ENCODE measurements at places on chromosomes 7 and 10.

DNA sequence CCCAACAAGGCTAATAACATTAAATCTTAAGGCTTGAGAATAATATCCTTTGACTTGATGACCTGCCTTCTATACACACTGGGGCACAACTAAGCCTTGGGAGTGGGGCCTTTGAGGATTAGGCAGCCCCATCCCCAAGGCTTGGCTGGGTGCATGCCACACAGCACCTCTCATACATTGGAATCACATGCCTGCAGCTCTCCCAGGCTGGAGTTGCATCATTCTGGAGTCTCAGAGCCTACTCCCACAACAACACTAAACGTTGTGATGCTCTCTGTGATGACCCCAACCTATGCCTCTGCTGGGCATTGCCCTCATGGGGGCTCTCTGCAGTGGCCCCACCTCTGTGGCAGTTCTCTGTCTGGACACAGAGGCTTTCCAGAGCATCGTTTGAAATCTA is 31.9 kb upstream of the SGCE start:
- no peak for DNase-seq

DNA sequence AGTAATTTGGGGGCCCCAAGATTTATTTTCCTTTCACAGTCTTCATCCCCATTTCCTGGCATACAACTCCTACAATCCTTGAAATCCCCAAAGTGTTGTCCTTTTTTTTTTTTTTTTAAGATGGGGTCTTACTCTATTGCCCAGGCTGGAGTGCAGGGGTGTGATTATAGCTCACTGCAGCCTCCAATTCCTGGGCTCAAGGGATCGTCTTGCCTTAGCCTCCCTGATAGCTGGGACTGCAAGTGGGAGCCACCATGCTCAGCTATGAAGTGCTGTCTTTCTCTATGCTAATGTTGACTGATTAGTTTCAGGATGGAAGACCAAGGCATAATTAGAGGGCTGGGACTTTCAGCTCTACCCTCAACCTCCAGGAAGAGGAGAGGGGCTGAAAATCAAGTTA is 41.9 kb upstream of the KAT6B start:
- DNase-seq, result no peak

GRCh38 chr10:71604324-71605018 is 115.1 kb downstream of the C10orf105 start:
- DNase-seq, result no peak

DNA sequence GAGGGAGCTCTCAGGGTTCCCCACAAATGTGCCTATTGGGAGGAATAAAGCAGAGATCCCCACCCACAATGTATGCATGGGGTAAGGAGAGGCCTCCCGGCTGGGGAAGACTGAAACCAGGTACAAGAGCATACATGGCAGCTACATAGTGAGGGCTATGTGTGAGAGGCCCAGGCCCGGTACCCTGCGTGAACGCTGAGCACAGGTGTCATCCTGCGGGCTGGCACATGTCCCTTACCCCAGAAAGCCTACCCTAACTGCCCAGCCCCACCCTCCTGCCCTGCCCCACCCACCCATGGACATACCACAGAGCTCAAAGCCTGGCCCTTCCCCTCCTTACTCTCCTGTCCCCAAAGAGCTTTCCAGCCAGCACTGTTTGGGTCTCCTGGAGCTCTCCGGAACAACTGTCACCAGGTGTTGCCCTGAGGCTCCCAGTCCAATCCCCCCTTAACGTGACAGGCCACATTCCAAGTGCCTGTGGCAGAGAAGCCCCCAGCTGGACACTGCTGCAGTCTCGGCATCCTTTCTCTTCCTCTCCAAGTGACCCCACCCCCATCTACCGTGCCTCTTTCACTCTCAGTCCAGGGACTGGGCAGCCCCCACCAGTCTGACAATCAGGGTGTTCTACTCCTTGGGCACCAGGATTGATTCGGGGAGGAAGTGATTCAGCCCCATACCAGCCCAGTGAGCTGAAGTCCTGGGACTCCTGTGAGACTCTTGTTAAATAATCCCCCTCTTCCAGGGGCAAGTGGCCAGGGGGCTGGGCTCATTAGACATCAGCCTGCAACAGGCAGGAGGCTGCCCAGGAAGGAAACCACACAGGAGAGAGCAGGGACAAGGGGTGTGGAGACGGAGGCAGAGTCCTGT is 19.6 kb downstream of the GRID1 start:
- DNase-seq, result no peak

DNA sequence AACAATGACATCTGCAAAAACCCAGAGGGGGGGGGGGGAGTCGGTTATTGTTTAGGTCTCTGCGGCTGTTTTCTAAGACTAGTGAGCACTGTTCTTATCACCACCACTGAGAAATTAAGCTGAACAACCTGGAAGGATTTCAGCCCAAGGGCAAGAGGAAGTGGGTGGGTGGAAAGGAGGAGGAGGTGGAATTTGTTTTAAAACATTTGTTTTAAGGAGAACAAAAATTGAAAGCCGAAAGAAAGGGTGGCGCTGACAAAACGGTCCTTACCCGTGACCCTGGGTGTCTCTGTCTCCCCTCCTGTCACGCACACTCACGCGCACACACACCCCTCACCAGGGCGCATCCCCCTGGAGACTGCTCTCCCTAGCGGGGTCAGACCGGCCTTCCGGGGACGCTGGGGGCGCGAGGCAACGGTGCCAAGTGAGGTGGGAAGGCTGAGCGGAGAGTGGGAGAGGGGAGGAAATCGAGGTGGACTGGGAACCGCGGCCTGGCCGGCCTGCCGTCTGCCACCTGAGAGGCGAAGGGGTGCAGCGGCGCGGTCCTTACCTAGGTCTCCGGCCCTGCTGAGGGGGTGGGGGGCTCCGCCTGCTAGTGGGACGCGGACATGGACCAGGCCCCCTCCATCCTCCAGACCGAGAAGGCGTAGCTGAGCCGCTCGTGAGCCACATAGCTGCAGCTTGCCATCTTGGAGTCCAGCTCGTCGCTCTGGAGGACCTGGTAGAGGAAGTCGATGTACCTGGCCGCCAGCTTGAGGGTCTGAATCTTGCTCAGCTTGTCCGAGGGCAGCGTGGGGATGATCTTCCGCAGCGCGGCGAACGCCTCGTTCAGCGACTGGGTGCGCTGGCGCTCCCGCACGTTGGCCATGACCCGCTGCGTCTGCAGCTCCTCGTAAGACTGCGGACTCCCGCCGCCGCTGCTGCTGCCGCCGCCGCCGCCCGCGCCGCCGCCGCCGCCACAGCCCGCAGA is 1.0 kb downstream of the TWIST1 start:
- no peak for DNase-seq

GRCh38 chr7:104962781-104963180 is 51.2 kb upstream of the KMT2E start:
- DNase-seq, result no peak

DNA sequence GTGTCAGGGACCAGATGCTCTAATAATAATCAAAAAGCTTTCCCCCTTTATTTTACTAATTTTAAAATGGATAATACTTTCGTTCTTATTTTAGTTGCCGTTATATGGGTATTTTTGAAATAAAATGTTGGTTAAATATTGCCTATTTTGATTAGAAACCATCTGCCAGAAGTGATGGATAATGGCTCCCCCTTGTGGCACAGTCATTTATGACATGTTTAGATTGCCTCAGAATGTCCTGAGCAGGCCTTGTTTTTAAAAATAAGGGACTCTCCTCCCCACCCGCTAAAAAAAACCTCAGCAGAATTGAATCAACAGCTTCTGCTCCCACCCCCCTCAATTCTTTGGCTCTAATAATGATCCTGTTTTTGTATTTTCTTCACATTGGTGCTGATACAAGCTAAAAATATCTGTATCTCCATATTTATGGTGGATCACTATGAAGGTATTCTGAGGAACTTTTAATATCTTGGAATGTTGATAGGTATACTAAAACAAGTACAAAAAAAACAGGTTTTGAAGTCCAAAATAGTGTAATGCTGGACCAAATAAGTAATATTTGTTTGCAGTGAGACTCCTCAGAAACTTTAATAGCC is 38.8 kb downstream of the TMEM60 start:
- DNase-seq, result peak; percentile 78

DNA sequence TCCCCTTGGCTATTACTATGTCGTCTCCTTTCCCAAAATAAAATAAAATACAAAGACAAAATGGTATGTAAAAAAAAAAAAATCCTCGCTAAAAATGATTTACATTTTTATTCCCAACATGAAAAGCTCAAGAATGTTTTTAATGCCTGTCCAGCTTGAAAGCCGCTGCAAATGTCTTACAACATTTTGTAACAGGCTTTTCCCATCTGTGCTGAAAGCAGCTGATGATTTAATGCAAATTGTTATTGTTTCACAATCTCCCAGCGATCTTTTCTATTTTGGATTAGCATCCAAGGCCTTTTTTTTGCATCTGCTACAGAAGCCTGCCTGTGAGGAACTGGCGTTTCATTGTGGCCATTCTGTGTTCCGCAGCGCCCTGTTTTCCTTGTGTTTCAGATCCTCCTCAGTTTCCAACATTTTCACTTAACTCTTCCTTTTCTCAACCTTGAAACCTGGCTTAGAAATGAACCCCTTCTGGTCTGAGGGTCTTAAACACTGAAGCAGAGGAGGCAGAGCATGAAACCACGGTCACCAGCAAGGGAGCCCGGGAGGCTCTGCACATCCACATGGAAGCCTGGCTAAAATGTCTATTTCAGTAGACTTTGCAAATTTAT is 712.1 kb downstream of the PARD3 start:
- no peak for DNase-seq

DNA sequence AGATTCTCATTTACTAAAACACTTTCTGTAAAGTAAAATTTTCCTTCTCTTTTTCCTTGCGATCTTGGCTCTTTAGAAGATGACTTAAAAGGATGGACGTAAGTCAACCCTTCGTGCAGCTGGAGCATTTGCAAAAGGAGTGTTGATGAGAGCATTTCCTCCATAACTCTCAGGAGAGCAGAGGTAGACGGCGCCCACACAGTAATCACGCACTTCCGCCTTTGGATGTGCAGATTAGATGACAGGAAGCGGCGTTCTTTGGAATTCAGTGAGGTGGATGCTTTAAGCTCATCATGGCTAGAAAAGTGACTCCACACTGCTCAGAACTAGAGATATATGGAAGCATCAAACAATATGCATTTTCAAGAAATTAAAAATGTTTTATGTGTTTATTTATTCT is 43.0 kb upstream of the NPS start:
- DNase-seq, result no peak

DNA sequence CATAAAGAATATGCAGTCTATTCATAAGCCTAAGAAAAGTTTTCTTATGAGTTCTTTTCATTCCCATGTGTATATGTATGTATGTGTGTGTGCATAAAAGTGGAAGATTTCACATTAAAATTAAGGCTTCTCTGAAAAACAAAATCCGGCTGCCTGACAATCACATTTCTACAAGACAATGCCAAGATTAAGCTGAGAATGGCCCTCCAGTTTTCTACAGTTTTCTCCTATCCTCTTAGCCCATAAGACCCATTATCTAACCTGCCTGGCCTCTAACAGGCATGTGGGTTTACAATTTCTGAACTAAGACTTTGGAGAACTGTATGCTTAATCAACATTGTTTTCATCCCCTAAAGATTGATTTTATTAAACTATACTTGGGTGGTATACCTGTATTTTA is 446.0 kb upstream of the SEMA3A start:
- DNase-seq, result no peak

DNA sequence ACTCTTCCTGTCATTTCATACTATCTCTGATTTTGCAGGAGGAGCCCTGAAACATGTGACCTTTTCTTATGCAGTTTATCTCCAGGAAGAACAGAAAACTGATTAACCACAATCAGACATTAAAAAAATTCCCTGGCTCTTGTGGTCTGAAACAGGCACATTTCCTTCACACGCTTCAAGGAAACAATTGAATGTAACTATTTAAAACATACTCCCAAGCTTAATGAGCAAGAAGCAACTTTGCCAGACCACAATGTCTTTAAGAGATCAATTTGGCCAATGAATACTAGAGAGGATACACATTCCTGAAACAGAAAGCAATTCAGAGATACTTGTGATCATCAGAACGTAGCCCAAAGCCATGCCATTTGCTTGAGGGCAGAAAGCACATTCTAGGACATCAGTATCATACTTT is 65.8 kb downstream of the PIP4K2A start:
- DNase-seq, result no peak

GRCh38 chr7:136173874-136174273 is 196.7 kb upstream of the MTPN start:
- DNase-seq, result no peak

DNA sequence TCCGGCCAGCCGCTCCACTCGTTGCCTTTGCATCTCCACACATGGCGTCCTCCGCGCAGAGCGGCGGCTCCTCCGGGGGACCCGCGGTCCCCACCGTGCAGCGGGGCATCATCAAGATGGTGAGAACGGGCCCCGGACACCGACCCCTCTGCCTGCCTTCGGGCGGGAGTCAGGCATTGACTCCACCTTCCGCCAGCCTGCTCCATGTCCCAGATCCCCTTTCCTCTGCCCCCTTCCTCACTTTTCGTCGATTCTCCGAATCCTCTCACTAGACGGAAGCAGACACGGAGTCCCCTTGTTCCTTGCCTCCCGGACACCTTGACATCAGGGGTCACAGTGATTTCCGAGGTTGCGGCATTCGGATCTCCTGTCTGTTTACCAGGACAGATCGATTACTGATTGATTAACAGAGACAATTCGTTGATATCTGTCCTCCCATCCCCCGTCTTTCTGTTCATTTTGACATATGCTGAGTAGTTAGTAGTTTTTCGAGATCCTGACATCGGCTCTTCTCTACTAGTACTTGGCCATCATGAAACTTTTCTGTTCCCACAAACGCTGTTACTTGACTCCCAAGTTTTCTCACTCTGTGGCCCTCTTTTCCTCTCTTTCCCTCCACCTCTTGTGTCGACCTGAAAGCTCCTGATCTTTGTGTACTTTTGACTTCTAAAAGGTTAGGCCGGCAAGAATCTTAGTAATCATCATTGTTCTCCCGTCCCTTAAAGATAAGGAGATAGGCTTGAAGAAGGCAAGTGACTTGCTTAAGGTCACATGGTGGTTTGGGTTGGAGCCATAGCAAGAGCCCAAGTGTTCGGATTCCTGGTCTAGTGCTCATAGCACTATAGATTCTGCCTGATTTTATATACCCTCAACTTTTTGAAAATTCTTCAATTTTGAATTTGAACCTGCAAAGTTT is 597 bp downstream of the SND1 start:
- no peak for DNase-seq

- no peak for DNase-seq
These were observed 11.5 kb upstream of the OGA start for GRCh38 chr10:101829561-101830315.

- no peak for DNase-seq
These were observed 183.9 kb downstream of the HECW1 start for GRCh38 chr7:43296306-43296705.

DNA sequence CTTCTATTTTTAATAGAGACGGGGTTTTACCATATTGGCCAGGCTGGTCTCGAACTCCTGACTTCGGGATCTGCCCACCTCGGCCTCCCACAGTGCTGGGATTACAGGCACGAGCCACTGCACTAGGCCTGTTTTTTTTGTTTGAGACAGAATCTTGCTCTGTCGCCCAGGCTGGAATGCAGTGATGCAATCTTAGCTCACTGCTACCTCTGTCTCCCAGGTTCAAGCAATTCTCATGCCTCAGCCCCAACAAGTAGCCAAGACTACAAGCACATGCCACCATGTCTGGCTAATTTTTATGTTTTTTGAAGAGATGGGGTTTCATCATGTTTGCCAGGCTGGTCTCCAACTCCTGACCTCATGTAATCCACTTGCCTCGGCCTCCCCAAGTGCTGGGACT is 73.7 kb downstream of the TYW1B start:
- no peak for DNase-seq

- no peak for DNase-seq
These were observed 51.5 kb downstream of the ZNRF2 start for GRCh38 chr7:30335763-30336487.
